Caki2 (cell line): ENCODE measurements at places on chromosomes 7 and 10. TPM values are rescaled to one million over a fixed set of nuclear protein-coding genes. Genes with fewer than 3 reads are reported as not detected.

The PPP1R3A gene
- total RNA-seq: not detected in 2 replicates

The SCIN gene
- 12.6 and 18.8 TPM in 2 replicates for total RNA-seq

DNA sequence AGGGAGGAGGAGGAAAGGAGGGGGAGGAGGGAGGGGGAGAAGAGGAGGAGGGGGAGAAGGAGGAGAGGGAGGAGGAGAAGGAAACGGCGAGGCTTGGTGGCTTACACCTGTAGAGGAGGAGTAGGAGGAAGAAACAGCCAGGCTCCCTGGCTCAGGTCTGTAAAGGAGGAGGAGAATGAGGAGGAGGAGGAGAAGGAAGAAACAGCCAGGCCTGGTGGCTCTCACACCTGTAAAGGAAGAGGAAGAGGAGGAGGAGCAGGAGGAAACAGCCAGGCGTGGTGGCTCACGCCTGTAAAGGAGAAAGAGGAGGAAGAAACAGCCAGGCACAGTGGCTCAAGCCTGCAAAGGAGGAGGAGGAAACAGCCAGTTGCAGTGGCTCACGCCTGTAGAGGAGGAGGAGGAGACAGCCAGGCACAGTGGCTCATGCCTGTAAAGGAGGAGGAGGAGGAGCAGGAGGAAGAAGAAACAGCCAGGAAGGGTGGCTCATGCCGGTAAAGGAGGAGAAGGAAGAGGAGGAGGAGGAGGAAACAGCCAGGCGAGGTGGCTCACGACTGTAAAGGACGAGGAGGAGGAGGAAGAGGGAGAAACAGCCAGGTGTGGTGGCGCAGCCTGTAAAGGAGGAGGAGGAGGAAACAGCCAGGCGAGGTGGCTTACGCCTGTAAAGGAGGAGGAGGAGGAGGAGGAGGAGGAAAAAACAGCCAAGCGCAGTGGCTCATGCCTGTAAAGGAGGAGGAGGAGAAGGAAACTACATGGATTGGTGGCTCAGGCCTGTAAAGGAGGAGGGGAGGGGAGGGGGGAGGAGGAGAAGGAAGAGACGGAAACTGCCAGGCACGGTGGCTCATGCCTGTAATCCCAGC, 14.9 kb upstream of the CRCP start:
- peak; percentile 96 for DNase-seq

- no peak for DNase-seq
Measured at GRCh38 chr7:130432886-130433285, 7.9 kb downstream of the CEP41 start.

DNA sequence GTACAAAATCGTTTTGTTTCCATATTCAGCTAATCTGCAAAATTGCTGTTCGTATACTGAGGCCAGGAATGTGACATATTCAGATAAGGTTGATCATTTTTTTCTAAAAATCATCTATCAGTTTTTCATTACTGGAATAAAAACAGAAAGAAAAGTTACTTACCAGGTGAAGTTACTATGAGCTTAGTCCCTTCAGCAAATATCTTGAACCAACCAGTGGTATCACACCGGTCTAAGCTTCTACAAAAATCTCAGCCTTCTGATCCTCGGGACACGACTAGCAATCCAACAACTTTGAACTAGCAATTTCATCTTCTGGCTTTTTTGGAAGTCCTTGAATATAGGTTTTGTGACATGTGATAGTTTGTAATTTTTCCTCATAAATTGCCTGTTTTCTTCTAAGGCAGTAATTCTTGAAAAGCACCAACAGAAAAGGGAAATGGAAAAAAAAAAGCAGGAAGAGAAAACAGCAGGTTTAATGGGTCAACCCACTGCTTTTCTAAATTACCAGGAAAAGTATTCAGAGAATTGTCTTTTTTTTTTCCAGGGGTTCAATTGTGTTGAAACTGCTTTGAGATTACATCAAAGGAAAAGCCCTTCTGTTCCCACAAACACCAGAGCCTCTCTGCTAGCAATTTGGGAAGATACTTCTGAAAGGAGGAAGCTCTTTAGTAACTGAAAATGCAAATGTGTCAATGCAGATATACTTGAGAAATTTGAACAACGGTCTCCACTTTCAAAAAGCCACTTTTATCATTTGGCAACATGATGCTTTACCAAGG, 2.9 kb upstream of the TARP start:
- DNase-seq: no peak

The ANXA8L1 gene
- not detected in 2 replicates for total RNA-seq

The STEAP1B gene
- not detected in 2 replicates for total RNA-seq

GRCh38 chr7:139153832-139154231, 44.3 kb upstream of the ZC3HAV1 start:
- DNase-seq: peak; percentile 59

DNA sequence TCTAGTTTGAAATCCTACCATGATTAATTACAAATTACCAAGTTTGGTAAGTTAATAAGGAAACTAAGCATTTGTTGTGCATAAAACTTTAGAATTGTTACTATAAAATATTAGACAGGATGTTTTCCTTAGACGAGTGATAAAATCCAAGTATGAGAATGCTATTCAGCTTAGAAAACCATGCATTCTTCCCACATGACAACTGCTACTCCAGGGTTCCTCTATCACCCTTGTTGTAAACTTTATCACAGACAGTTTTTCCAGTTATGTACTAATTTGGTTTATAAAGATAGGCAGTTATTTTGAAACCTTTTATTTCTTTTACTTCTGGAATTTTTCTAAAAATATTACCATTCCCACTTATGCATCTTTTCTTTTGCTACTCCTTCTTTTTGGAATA, 52.0 kb downstream of the SIRT1 start:
- DNase-seq: no peak

- DNase-seq: no peak
Measured at GRCh38 chr10:130914367-130914766, 397.2 kb downstream of the TCERG1L start.

DNA sequence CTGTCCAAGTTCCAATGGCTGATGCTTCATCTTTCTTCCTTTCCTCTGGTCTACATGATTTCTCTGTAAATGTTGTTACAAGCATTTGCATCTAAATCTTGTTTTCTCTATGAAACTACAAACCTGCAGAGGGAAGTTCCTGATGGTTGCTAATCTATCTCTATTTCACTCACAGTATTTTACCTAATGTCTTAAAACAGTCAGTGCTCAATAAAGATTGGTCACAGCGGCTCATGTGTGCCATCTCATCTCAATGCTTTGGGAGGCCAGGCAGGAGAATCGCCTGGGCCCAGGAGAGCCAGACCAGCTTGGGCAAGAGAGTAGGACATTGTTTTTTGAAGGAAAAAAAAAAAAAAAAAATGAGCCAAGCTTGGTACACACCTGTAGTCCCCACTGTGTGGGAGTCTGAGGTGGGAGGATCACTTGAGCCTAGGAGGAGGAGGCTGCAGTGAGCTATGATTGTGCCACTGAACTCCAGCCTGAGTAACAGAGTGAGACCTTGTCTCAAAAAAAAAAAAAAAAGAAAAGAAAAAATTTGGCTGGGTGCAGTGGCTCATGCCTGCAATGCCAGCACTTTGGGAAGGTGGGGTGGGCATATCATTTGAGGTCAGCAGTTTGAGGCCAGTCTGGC, 71.3 kb upstream of the ARMC3 start:
- DNase-seq: no peak
